ENCODE measurements at places on chromosomes 5 and 9.

DNA sequence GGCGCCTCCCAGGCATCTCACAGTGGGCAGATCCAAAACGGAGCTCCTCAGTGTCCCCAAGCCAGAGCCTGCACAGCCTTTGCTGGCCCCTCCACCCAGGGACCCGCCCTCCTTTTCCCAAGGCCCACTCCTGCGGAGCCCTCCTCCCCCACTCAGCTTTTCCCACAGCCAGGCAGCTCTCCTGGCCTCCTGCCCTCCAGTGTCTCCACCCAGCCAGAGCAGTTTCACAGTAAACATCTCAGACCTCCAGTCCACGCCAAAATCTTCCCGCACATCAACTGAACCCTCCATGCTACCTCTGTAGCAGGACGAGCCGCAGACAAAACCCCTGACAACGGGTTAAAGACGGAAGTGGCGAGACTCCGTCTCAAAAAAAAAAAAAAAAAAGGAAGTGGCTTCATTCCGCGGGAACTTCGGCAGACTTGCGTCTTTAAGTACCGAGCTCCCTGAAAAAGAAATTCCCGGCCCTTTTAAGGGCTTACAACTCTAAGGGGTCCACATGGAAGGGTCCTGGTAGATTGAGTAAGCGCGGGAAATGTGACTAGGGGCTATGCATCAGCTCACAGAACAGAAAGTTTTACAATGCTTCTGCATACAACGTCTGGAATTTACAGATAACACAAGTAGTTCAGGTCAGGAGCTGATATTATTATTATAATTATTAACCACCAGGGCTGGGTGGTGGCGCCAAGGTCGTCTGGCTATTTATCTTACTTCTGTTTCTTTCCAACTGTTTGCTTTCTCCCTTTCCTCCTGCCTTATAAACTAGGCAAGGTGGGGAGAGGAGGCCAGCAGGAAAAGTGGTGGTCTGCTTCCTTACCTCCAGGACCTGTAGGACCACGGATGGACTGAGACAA is 11.4 kb upstream of the GRIN1 start:
- DNase-seq: no peak

- DNase-seq: no peak
Measured at GRCh38 chr5:75050415-75050814, 1.9 kb downstream of the GCNT4 start.

DNA sequence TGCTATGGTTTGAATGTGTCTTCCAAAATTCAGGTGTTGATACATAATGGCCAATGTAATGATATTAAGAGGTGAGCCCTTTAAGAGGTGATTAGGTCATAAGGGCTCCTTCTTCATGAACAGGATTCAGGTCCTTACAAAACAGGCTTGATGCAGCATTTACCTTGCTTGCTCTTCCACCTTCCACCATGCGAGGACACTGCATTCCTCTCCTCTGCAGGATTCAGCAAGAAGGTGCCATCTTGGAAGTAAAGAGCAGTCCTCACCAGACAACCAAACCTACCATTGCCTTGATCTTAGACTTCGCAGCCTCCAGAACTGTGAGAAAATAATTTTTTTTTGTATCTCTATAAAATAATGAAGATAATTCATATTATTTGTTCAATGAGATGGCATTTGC is 314.0 kb upstream of the SMARCA2 start:
- DNase-seq: no peak

DNA sequence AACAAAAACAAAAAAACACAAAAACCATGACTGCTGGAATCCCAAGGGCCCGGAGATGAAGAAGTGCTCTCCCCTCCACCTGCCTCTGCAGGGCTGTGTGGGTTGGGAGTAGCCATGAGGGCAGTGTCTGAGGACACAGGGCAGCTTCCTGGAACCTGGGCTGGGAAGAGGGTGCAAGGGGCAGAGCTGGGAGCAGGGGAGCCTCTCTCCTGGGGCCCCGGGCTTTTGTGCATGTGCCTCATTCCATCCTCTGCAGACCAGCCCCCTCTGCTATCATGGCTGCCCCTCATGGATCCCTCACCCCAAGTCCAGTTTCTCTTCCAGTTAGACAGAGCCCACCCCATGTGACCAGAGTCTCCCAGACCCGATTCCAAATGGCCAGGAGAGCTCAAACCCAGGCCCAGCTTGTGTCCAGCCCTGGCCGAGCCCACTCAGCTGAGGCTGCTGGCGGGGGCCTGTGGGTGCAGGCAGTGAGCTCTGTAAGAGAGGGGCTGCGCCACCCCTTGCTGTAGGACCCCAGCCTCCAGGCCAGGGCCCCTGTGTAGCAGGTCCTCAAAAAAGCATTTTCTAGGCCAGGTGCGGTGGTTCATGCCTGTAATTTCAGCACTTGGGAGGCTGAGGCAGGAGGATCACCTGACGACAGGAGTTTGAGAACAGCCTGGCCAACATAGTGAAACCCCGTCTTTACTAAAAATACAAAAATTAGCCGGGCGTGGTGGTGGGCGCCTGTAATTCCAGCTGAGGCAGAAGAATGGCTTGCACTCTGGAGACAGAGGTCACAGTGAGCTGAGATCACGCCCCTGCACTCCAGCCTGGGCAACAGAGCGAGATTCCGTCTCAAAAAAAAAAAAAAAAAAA is 44.5 kb downstream of the PLPP7 start:
- no peak for DNase-seq

- DNase-seq: no peak
Measured at GRCh38 chr5:181120306-181120705, 10.7 kb downstream of the OR2V1 start.

DNA sequence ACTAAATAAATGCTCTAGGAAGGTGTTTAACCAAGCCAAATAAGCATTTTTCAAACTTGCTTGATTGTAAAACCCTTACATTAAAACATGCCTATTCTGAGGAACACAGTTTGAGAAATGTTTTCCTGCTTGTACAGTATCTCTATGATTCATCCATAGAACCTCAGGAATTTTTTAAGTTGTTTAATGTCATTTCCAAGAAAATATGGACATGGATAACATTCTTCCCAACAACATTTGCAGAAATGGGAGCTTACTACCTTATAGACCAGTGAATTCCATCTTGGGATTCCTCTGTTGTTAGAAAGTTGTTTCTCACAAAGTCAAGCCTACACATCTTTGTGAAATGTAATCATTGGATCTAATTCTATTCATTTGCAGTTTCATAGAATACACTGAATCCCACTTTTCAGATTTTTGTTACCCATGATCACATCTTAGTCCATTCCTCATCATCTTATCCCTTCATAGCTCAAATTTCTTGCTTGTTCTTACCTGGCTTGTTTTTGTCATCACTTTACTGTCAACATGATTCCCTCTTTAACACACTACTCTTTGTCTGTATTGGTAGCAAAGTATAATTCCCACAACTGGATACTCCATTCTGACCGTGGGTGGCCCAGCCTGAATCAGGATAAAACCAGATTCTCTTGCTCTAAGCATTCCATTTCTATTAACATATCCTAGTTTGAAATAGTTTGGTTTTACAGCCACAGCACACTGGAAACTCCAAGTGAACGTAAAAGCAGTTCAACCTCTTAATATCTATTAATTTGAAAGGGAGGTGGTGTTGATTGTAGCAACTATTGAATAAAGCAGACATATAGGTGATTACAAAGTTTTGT is 49.4 kb upstream of the PAPPA start:
- DNase-seq: no peak

DNA sequence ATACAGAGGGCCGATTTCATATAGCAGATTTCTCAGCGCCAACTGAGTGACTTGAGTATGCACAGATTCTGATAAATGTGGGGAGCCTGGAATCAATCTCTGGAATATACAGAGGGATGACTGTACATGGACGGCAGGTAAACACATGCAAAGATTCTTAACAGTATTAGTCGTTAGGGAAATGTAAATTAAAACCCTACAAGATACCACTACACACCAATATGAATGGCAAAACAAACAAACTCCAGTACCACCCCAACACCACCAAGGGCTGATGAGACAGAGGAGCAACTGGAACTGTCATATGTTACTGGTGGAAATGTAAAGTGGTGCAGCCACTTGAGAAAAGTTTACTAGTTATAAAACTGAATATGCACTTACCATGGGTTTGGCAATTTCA is 8.3 kb upstream of the FER start:
- DNase-seq: no peak

- DNase-seq: no peak
Measured at GRCh38 chr5:122150215-122150614, 20.9 kb downstream of the ZNF474 start.

DNA sequence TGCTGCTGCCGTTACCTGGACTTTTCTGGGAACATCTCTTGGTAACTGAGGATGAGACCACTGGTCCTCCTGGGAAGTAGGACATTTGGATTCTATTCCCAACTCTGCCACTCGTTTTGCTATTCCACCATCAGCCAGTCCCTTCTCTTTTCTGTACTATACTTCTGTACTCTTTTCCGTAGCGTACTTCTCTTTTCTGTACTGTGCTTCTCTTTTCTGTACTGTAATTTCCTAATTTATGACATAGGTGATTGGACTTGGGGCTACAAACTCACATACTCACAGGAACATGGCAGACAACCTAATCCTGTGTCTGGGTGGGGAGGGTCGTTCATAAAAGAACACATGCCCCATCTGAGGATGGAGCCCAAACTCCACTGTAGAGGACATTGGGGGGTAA is 335.3 kb upstream of the PANK3 start:
- no peak for DNase-seq

- DNase-seq: no peak
Measured at GRCh38 chr5:131288328-131288727, 24.5 kb downstream of the CDC42SE2 start.

- no peak for DNase-seq
Measured at GRCh38 chr5:116454417-116454927, 120.2 kb downstream of the SEMA6A start.

GRCh38 chr5:75668445-75668844 is 48.8 kb downstream of the POC5 start:
- no peak for DNase-seq

DNA sequence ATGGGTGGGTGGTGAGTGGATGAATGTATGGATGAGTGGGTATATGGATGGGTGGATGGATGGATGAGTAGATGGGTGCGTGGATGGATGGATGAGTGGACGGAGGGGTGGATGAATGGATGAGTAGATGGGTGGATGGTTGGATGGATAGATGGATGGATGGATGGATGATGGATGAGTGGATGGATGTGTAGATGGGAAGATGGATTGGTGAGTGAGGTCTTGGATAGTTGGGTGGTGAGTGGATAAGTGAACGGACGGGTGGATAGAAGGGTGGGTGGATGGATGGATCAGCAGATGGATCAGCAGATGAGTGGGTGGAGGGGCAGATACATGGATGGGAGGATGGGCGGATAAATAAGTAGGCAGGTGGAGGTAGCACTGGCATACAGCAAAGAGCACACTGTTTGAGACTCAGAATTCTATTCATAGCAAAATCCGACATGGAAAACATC is 163.5 kb downstream of the C9orf50 start:
- DNase-seq: no peak

DNA sequence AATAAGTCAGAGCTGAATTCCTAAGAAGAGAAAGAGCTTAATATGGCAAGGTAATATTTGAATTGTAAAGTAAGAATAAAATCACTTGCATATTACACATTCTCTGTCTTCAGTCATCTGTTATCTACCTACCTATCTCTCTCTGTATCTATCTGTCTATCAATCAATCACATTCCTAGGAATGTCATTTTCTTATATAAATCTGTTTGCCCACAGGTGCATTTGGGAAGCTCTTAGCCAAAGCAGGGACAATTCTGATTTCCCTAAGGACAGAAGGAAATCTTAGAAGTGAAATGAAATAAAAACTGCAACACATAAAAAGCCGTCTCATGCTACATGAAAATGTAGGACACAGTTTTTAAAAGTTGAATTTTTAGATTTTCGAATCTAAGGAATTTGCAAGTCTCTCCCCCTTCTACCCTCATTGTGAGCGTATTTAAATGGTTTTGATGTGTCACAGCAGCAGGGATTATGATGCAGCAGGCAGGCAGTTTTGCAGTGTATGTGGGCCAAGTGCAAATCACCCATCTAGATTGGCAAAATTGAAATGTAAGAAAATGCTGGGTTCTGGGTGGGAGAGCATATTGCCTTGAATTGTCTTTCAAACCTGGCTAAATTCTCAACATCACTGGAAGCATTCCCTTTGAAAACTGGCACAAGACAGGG is 155.7 kb downstream of the ACER2 start:
- DNase-seq: no peak

DNA sequence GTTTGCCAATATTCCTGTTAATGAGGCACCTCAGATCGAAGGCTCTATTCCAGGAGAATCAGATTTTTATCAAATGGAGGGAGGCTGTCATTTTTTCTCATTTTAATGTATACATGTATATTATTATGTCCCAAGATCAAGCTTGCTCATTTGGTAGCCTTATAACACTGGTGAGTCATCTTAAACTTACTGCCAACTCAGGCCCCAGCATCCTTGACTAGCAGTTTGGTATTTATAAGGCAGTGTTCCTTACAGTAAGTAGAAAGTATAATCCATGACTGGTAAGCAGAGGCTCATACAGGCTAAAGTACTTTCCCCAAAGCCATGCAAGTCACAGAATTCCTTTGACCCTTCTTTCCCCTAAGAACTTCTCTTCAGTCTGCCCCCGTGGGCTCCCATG is 90.7 kb upstream of the NR3C1 start:
- no peak for DNase-seq

DNA sequence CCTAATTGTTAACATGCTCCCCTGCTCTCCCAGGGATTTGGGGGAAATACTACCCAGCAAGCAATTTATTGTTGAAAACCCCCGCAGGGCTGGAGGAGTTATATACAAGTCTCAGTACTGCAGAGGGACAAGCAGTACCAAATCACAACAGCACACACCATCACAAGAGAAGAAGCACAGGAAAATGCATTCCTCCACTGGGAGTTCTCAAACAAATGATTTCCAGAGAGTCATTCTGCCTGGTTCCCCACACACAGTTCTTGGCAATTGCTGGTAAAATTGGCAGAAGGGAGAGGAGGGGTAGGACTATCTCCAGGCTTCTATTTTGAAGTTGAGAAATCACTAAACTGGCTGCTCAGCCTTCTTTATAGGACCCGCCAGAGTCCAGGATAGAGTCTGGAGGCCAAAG is 16.8 kb downstream of the SIL1 start:
- no peak for DNase-seq

GRCh38 chr9:118961857-118962256 is 407.4 kb downstream of the BRINP1 start:
- peak; percentile 7 for DNase-seq

DNA sequence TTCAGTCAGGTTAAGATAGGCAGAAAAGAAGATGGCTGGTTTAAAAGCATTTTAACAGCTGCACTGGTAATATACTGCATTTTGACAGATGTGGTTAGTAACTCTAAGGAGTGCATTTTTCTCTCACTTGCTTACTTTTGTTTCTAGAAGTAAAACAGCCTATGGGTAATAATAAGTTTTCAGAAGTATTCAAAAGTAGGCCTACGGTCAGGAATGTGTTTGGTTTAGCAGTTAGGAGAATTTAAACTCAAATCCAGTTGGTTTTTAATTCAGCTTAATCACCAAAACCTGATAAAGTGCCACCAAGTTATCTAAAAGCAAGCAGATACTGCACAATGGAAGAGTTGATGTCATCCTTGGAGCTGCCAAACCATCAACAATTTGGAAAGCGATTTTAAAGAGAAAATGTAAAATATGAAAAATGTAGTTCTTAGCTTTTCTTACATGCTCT is 160.3 kb downstream of the ARSB start:
- DNase-seq: no peak
